ENCODE measurements at places on chromosomes 2 and 18.

- peak; percentile 32 for DNase-seq
Observed at GRCh38 chr2:215920244-215921100, 92.9 kb downstream of the MREG start.

- no peak for DNase-seq
Observed at GRCh38 chr18:74796841-74797576, 199.3 kb downstream of the ZNF407 start.

GRCh38 chr18:78918707-78919106 is 60.9 kb upstream of the SALL3 start:
- no peak for DNase-seq

- no peak for DNase-seq
Observed at GRCh38 chr2:227163485-227163997, 464 bp downstream of the COL4A4 start.

- DNase-seq: no peak
Observed at GRCh38 chr2:5720426-5720825, 28.2 kb downstream of the SOX11 start.

- no peak for DNase-seq
Observed at GRCh38 chr2:6103372-6103771, 411.2 kb downstream of the SOX11 start.

- DNase-seq: no peak
Observed at GRCh38 chr2:48738806-48739205, 16.7 kb downstream of the LHCGR start.

- DNase-seq: no peak
Observed at GRCh38 chr2:174704642-174705041, 59.6 kb downstream of the CHRNA1 start.

DNA sequence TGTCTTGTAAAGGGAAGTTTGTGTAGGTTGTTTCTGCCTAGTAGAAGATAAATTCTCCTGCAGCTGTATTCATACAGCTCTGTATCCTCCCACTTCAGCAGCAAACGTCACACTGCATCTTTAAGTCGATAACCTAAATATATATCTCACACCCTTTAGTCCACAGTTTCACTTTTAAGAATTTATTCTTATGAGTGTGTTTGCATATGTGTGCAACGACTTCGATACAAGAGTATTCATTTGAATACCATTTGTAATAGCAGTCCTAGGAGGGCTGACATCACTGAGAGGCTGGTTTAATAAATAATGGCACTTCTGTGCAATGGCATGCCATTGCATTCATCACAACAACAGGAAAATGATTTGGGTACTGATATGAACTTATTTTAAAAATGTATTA is 63.8 kb upstream of the MSH6 start:
- no peak for DNase-seq
